ENCODE measurements at places on chromosomes 2 and 18.

GRCh38 chr2:62465741-62466502, 40.1 kb downstream of the TMEM17 start:
- DNase-seq, result peak; percentile 4

DNA sequence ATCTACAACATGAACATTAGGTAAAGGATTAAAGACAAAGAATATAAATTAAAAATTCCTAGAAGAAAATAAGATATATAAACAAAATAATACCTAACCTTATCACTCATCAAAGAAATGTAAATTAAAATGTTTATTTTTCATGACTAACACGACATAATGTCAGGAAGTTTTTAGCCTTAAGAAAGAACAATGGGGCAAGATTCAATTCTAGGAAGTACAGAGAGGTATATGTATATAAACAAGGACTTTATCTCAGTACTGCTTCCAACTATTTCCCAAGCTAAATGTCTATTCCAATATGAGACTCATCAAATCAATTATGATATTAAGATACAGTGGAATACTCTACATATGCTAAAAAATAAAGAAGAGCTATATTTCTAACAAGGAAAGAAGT, 44.1 kb downstream of the TTC21B start:
- no peak for DNase-seq

- no peak for DNase-seq
These were observed 8.1 kb downstream of the SUPT7L start for GRCh38 chr2:27655155-27655951.

- no peak for DNase-seq
These were observed 181.0 kb downstream of the C1D start for GRCh38 chr2:67881816-67882215.

DNA sequence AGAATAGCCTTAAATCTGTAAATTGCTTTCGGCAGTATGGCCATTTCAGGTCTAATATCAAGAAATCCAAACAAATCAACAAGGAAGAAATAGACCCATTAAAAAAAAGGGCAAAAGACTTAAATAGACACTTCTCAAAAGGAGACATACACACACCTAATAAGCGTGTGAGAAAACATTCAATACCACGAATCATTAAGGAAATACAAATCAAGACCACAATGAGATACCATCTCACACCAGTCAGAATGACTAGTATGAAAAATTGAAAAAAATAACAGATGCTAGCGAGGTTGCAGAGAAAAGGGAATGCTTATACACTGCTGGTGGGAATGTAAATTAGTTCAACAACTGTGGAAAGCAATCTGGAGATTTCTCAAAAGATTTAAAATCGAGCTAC, 243.2 kb downstream of the DSEL start:
- no peak for DNase-seq

DNA sequence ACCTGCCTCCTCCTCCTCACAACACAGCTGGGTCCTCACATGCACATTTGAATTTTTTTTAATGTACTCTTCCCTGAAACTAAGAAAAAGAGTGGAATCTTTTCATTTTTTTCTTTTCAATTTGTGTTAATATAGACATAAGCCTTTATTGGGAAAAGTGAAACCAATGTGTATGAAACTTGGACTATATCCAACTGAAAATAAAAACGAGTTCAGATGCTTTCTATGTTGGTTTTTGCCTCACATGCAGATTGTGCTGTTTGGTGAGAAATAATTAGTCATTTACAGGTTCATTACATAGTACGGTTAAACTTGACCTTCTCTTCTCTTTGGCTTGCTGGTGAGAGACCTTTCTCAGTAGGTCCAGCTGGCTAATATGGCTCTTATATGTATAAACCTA, 515.2 kb upstream of the FANCL start:
- no peak for DNase-seq

GRCh38 chr2:141515931-141516330, 614.9 kb downstream of the LRP1B start:
- DNase-seq, result no peak

DNA sequence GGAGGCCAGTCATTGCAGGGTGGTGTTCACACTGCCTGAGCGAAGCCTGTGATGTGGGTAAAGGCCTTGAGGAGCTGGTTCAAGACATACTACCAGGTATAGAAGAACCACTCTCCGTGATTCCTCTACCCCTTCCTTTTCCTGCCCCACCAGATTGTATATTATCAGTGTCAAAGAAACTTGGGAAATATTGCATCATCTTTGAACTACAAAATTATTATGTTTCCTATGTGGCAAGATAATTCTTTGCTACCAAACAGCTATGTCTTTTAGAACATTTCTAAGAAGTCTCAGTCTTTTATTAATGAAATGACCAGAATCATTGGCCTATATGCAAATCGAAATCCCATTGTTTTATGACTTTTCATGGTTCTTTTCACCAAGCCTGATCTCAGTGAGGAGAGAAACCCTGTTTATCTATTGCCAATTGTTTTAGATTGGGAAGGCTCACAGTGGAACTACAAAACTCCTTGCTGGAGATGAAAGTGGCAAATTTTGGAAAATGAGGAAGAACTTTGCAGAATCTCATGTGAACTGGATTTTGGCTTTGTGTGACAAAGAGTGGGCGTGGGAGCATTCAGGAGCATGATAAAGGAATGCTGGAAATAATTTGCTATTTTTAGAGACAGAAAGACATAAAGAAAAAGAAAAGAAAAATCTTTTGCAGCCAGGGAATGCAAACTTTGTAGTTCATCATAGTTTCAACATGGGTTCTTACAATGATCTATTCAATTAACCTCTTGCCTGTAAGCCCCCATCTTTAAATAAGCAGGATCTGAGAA, 286.9 kb downstream of the INSIG2 start:
- DNase-seq, result no peak

- no peak for DNase-seq
These were observed 51.8 kb upstream of the TTN start for GRCh38 chr2:178858896-178859625.

GRCh38 chr2:201795607-201796477, 10.5 kb upstream of the CDK15 start:
- peak; percentile 27 for DNase-seq

DNA sequence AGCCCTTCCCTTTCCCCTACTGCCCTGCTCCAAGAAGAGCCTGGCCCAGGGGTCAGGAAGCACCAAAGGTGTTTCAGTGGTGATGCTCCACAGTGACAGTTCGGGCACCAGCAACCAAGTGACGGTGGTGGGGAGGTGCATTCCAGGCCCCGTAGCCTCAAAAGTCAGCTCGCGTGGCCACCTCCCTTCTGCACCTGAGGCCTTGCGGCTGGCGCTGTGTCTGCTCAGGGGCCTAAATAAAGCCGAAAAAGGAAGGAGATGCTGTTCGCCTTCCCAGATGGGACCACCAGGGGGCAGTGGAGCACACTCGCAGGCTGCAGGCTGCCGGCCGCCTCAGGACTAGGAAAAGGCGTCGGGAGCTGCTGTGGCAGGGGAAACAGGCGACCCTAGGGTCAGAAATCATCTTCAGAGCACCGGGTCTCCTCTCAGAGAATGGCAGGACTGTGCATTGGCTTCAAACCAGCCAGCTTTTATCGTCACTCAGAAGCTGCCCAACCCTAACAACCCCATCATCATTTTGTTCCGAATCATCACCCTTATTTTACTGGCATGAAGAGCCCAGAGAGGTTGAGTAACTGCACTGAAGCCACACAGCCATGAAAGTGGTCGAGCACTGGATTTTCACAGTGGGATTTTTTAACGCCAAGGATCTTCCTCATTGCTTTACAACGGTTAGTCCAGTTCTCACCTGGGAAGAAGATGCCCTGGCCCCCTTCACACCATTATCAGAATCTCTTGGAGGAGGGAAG, 213.0 kb upstream of the CELF4 start:
- peak; percentile 9 for DNase-seq

DNA sequence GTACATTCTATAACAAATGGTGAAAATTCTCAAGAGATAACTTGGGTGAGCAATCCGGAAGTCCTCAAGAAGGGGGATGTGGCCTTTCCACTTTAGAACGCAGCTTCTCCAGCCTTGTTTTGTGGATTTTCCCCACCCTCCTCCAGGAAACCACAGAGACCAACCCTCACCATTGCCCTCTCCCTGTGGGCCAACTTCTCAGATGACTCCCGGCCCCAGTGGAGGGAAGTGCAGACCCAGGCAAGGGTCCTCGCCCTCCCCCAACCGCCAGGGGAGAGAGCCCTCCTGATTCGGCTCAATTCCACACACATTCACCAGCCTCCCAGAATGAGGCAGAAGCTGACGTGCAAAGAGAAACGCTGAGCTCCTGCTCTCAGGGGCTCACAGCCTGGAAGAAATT, 277.2 kb downstream of the EIPR1 start:
- no peak for DNase-seq

- DNase-seq, result no peak
These were observed 96.3 kb downstream of the ARMC9 start for GRCh38 chr2:231294571-231295362.

DNA sequence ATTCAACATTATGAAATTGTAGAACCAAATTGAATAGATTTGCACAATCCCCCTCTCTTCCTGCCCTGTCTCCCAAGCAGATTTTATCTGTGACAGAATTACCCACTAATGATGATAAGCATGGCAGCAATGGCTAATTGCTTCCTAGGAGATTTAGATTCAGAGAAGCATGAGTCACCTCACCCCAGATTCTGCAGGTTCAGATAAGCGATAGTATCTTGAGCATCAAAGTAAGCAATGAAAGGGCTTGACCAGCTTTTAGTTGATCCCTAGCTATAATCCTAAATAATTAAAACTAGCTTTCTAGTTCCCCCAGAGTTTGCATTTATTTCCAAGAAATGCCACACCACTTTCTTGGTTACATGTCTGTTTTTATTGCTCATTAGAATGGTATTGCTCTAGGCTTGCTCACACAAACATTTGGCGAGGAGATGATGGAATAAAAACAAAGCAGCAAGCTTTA, 204.3 kb downstream of the GULP1 start:
- no peak for DNase-seq

GRCh38 chr2:169105476-169105875, 36.1 kb downstream of the DHRS9 start:
- DNase-seq, result peak; percentile 32

DNA sequence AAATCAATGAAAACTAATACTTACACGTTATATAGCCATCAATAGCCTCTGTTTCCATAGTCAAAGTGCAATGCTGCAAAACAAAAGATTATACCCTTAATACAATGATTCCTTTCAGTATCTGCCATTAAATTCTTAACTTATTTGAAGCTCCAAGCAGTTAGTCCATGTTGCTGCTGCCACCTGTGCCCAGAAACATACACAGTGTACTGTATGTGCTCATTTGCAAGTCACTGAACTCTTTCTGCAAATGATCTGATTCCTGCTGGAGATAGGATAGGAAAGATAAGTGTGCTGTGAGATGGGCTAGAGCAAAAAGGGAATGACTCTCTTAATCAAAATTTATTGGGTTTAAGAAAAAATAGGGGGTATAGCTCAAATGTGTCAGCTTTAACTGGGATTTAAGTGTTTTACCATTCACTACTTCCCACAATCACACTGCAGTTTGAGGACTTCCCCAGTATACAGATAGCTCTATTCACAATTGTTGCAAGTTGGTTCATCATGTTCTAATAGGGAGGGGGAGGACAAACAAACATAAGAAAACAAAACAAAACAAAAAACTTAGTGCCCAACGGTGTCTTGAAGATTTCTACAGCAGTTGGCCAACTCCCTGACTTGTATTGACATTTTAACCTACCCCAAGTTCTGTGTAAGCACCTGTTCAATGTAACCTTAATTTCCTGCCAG, 2.7 kb downstream of the IKZF2 start:
- DNase-seq, result no peak

GRCh38 chr2:2123238-2123637, 207.8 kb downstream of the MYT1L start:
- no peak for DNase-seq

GRCh38 chr2:53173698-53174455, 593.7 kb upstream of the CHAC2 start:
- DNase-seq, result no peak

GRCh38 chr2:42010743-42011298, 37.0 kb upstream of the PKDCC start:
- DNase-seq, result no peak

GRCh38 chr2:29015701-29016470, 34.8 kb downstream of the TOGARAM2 start:
- DNase-seq, result no peak

DNA sequence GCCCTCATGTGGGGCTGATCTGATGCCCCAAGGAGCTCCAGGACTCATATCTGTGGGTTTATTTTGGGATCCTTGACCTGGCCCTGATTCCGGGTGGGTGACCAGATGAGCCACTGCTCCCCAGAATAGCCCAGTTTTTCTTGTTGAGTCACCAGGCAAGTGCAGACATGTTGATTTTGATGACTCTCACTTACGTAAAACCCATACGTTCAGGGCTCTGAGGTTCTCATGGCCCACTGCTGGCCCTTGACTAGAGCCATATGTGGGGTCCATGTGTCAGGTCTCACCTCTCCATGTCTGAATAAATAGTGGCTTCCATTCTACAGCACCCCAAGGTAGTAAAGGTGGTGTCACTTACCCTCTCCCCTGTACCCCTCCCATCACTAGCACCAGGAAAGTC, 41.9 kb downstream of the CDC42EP3 start:
- DNase-seq, result no peak
